ENCODE measurements at places on chromosomes 4 and X.

GRCh38 chrX:142999199-142999701 lies 26.5 kb upstream of the SPANXN4 start:
- no peak for DNase-seq

DNA sequence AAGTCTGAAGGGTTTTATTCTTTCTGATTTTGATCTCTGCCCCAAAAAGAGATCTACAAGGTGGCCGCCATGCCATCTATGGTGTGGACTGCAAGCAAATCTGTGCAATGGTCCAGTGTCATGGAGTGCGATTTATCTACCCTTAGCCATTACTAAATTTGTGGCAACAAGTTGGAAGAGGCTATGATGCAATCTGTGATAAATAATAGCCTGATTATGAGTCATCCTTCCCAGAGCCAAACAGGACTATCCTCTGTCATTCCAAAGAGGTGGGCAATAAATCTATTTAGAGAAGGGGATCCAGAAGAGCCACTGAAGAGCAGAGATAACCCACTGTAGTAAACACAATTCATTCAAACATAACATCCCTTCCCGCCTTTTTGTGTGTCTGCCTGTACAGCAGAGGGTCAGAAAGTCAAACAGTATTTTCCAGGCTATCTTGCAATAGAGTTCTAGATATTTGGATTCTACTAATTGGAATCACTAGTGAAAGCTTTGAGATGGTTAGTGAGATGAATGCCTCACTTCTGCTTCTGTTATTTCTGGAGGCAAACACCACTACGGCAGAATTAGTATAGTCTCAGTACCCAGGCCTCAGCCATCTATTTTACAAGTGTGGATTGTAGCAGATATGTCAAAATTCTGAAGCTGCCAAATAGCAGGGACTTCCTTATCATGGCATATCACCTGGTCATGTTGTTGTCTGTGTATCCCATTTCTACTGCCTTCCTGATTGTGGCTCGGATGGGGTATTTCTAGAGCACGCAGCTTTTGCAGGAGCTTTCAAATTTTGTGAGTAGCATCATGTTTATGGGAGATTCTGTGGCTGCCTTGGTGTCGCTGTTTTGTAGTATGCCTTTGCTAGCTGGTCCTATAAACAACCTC lies 192.0 kb downstream of the SMIM20 start:
- DNase-seq, result no peak

DNA sequence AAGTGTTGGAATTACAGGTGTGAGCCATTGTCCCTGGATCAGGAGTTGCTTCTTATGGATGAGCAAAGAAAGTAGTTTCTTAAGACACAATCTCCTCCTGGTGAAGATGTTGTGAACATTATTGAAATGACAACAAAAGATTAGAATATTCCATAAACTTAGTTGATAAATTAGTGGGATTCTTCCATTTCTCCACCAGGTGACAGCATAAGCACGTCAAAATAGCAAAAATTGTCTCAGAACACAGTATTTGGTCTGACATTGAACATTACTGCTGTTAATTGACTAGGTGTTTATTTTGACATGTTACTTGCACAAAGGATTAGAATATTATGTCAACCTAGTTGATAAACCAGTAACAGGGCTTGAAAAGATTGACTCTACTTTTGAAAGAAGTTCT lies 21.6 kb downstream of the CLDN34 start:
- DNase-seq, result no peak

- DNase-seq, result no peak
Measured at GRCh38 chr4:131411393-131411792, 1737.7 kb upstream of the PCDH10 start.

DNA sequence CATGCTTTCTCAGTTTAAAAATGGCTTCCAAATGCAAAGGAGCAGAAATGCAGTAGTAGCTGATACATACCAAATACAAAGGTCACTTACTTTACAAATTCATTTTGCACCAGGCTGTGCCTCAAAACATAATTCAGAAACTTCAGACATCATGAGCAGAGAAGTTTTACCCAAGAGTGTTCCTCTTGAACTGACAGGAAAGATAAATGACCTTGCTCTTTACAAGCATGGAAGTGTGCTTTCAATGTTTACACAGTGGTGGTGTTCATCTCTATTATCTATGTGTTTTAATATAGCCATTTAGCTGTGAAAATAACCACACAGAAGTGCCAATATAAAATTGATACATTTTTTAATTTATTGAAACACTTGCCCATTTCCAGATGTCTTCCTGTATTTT lies 383.4 kb downstream of the ANKRD50 start:
- DNase-seq, result no peak

DNA sequence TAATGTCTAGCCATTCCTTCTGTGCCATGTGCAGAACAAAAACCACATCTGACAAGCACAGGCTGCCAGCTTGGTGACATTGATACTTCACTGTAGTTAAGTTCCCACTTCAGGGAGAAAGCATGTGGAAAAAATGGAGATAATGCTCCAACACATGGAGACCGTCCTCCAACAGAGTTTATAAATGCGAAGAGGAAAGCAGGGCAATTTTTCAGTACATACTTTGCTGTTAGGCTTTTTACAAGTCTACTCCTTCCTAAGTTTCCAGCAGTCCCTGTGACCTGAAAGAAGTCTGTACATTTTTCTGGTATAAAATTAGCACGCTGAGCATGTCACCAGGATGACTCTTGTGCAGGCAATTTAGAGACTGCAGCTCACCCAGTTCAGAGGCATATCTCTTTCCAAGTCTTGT lies 766.9 kb upstream of the IGFBP7 start:
- no peak for DNase-seq

GRCh38 chr4:16075975-16076757 lies 7.7 kb downstream of the PROM1 start:
- no peak for DNase-seq

DNA sequence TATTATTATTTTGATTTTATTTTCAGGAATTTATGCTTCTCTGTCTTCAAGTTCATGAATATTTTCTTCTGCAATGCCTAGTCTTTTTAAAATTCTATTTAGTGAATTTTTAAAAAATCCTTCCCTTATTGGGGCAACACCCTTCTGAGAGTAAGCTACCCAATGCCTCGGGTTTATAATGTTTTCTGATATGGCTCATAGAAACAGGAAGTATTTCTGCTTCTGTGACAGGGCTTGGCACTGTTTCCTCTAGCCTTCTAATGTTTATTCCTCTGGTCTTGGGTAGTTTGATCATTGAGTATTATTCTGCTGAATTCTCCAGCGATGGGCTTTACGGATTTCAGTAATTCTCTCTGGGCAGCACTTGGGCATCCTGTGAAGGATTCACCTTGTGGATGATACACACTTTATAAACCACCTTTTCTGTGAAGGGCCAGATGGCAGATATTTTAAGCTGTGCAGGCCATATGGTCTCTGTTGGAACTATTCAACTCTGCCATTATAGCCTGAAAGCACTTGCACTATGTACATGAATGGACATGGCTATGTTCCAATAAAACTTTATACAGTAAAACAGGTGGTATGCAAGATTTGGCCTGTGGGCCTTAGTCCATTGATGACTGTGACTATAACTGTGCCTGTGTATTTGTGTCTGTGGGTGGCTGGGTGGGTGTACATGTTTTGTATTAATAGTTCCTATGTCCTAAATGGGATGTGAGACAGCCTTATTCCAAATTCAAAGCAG lies 95.9 kb upstream of the FAT1 start:
- DNase-seq, result no peak

- DNase-seq, result no peak
Measured at GRCh38 chr4:151297170-151297569, 20.2 kb downstream of the PRSS48 start.

GRCh38 chrX:152913910-152914309 lies 16.0 kb downstream of the ZNF185 start:
- DNase-seq, result no peak

DNA sequence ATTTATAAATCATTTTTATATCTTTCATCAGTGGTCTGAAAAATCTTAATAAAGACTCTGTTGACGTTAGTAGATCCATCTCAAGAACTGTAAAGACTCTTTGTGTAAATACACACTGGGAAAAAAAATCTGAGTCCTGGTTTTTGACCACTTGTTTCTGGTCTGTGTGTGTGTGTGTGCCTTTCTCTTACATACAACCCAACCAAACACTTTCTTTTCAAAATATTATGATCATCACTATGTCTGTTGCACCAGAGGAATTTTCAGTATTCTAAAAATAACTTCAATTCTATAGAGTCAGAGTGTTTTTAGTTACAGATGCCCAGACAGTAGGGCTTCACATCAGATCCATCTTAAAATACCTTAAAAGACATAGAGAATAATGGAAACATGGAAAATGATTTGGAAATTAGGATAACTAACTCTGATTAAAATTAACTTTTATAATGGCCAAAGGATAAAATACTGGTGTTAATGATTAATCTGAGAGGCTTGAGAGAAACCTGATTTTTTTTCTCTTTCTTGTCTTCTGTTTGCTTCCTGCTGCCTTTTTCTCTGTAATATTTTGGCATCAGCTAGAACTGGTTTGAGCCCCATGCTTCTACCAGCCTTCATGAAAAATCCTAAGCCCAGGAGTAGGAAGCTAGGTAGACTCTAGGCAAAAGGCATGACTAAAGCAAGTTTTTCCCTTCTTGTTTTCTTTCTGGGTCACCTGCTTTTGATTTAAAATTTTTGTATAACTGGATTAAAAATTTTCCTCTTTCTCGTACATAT lies 99.7 kb downstream of the ATXN3L start:
- no peak for DNase-seq

DNA sequence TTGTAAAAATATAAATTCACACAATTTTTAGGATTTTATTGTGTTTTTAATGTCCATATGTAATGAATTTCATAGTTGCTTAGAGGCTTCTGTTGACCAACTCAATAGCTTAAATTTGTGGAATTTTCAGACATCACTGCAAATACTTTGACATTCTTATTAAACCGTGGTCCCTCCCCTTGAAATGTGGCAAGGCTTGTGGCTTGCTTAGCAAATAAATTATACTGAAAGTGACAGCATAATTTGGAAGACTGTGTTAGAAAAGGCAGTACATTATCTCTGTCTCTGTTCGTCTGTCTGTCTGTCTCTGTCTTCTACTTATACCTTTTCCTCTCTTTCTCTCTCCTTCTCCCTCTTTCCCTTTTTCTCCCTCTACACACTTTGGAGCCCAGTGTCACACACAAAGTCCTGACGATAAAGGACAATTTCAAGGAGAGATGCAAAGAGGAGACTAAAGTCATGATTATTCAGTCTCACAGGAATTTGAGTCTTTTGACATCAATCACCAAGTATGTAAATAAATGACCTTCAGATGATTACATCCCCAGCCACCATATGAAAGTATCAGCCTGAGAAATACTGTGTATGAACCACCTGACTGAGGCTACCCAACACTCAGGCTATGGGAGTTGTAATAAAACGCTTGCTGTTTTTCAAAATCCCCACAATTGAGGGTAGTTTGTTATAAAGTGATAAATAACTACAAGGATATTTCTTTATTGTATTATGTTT lies 21.0 kb upstream of the UGT2B7 start:
- no peak for DNase-seq

DNA sequence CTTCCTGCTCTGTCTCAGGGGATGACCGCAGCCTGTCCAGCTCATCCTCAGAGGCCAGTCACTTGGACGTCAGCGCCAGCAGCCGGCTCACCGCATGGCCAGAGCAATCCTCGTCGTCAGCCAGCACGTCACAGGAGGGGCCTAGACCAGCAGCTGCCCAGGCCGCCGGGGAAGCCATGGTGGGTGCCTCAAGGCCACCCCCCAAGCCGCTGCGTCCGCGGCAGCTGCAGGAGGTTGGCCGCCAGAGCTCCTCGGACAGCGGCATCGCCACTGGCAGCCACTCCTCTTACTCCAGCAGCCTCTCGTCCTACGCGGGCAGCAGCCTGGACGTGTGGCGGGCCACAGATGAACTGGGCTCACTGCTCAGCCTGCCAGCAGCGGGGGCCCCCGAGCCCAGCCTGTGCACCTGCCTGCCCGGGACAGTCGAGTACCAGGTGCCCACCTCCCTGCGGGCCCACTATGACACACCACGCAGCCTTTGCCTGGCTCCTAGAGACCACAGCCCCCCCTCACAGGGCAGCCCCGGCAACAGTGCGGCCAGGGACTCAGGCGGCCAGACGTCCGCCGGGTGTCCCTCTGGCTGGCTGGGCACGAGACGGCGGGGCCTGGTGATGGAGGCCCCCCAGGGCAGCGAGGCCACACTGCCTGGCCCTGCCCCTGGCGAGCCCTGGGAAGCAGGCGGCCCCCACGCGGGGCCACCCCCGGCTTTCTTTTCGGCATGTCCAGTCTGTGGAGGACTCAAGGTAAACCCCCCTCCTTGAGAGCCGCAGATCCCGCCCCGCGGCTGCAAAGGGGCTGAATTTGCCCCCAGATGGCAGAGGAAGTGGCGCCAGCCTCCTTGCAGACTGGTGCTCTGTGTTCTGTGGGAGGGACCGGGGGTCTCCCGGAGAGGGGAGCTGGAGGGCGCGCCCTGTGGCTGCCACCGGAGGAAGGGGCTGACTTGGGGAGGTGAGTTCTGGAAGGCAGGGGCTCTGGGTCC lies 29.9 kb downstream of the DOK7 start:
- DNase-seq, result no peak

Measured in brain pericyte (primary cell).